Stimulated activated CD4-positive, alpha-beta T cell treated with anti-CD3 and anti-CD28 coated beads, Interleukin-2, amount 100 ng/mL, for 4 hours (primary cell): ENCODE measurements at places on chromosomes 16 and 17.
A peak's percentile ranks its signal among the peaks of the same experiment; 100 is the strongest.

DNA sequence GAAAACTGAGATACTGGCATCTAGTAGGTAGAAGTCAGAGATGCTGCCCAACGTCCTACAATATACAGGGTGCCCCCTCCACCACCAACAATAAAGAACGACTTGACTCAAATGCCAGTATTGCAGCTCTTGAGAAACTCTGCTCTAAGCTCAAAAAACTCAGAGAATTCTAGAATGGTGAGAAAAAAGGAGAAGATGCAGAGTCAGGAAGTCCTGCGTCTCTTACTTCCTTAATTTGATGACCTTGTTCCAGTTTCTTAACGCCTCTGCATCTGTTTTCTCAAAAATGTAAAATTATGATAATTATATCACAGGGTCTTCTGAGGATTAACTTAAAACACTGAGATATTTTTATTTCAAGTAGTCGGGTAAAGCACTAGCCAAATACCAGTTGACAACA lies 1.7 kb upstream of the HSBP1 start:
- DNase-seq, result no peak

- no peak for DNase-seq
Observed at GRCh38 chr17:59972778-59973177, 8.2 kb upstream of the RNFT1 start.

GRCh38 chr16:47139561-47140185 lies 4.1 kb downstream of the NETO2 start:
- no peak for DNase-seq

DNA sequence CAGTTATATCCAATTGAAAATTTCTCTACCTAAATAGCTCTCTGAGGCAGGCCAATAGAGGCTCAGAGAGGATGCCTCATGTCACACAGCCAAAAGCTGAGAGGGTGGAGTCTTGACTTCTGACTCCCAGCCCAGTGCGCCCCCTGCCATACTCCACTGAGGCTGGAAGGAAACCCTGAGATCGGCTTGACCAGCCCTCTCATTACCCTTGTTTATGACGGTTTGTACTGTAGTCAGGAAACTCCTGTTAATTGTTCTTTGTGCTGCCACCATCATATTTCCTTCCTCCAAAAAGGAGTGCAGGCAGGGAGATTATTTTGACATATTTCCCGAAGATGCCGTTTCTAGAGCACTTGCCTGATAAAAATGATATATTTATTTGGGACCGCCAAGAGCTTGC lies 107.9 kb downstream of the AIPL1 start:
- no peak for DNase-seq

GRCh38 chr16:27066668-27067537 lies at the start of gene C16orf82:
TSS of gene C16orf82 (plus strand) at chr16:27066927.
- no peak for DNase-seq

DNA sequence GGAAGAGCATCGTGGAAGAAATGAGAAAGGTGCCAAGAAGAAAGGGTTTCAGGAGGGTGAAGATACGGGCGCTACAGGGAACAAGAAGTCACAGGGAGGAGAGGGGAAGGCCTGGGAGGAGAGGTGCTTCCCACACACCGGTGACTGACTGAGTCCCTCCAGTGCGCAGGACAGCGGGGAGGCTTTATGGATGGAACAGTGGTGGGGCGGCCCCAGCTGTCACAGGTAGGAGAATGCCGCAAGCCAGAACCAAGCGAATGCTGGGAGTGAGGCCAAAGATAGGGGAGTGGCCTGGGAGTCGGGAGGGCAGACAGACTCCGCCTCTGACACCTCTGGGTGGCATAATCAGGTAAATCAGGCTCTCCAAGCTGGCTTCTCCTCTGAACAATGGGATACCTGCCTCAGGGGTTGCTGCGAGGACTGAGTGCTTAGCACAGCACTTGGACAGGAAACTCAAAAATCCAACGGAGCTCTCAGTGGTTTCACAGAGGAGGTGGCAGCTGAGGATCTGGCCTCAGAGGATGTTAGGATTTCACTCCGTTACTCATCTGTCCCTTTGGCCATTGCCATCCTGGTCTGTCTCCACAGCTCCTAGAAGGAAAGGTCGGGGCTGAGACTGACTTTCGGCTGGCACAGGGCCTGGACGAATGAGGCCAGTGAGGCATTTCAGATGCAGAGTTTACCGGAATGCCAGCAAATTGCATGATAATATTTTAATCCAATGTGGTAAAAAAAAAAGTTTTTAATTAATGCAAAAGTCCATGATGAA lies 717 bp upstream of the CNP start:
- DNase-seq, result peak; percentile 55
